ENCODE measurements at places on chromosomes 5 and 9. TPM values are rescaled to one million over a fixed set of nuclear protein-coding genes. Genes with fewer than 3 reads are reported as not detected.
A peak's percentile ranks its signal among the peaks of the same experiment; 100 is the strongest.

- DNase-seq = no peak
Observed at GRCh38 chr5:115097236-115097635, 72.5 kb downstream of the TRIM36 start.

DNA sequence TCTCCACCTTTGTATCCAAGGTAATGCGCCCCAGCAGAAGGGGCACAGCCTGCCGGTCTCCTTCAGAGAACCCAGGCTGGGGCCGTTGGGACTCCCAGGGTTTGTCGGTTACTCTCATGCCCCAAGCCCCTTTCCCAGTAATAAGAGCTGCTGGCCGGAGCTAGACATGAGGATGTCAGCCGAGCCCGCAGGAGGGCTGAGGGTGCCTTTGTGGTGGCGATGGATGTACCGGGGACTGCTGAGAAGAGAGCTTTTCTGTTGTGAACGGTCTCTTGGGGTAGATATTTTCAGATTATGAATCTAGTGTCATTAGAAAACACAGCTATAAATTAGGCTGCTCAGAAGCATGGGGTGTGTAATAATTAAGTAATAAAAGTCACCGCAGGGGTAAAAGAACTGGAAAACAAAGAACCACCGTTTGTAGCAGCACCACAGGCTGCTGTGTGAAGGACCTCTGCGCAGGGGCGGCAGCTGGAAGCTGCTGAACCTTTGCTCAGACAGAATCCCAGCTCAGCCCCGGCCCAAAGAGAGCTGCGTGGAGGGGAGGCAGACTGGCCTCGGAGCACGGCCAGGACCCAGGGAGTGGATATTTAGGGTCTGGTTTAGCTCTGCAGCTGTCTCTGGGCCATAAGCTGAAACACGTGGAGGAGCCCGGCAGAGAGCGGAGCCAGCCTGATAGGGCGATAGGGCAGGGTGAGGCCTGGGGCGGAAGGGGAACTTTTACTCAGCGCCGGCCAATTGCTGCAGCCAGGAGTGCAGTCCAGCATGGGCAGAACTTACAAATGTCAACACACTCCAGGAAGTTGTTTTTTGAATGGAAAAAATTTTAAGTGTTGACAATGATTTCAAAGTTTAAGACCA lies 50.5 kb upstream of the BARHL1 start:
- no peak for DNase-seq

DNA sequence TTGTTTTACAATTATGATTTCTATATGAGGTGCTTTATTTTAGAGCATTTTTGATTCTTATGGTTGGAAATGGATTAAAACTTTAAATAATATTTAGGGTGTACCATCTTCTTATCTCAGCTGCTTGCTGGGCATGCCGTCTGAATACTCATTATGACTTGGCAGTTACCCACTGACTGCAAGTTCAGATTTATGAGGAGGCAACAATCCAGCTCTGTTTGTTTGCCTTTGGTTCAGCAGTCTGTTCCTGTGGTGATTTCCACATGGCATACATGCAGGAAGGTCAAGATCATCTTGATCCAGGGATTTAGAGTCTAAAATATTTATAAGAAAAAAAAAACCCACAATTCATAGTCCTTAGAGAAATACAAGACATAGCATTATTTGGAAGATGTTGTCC lies 1254.5 kb upstream of the NUDT12 start:
- DNase-seq = no peak

The GPRIN1 gene
- not detected for polyA plus RNA-seq

- peak; percentile 26 for DNase-seq
Observed at GRCh38 chr5:135319928-135320606, 79.0 kb downstream of the MACROH2A1 start.

DNA sequence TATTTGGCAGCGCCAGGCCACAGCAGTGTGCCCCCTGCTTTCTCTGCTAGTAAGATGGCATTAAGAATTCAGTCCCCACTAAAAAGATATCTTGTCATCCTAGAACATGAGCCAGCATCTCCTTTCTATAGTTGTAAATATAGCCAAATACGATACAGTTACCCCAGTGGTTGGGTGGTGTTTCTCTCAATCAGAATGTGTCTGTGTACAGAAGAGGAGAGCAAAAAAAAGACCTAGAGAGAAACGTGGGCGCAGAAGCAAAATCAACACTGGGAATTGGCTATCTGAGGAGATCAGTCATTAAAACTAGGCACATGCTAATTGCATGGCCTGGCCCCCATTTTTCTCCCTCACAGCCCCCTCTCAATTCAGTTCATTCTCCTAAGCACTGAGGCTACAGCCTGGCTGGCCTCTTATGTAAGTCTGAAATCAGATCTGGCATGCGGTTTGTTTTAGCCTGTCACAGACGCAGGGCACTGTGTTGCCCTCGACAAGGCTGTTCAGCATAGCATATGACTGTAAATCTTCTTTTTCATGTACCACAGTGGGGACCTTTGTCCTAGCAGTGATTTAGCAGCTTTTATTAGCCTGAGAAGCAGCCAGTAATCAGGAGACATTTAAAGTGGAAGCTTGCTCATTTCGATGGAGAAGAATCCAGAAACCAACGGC lies 57.8 kb downstream of the RORB start:
- DNase-seq = no peak

The GOLM1 gene
- polyA plus RNA-seq = 7.9 TPM

The PCDHGA1 gene
- not detected for polyA plus RNA-seq

The KIF24 gene
- polyA plus RNA-seq = 0.13 TPM

DNA sequence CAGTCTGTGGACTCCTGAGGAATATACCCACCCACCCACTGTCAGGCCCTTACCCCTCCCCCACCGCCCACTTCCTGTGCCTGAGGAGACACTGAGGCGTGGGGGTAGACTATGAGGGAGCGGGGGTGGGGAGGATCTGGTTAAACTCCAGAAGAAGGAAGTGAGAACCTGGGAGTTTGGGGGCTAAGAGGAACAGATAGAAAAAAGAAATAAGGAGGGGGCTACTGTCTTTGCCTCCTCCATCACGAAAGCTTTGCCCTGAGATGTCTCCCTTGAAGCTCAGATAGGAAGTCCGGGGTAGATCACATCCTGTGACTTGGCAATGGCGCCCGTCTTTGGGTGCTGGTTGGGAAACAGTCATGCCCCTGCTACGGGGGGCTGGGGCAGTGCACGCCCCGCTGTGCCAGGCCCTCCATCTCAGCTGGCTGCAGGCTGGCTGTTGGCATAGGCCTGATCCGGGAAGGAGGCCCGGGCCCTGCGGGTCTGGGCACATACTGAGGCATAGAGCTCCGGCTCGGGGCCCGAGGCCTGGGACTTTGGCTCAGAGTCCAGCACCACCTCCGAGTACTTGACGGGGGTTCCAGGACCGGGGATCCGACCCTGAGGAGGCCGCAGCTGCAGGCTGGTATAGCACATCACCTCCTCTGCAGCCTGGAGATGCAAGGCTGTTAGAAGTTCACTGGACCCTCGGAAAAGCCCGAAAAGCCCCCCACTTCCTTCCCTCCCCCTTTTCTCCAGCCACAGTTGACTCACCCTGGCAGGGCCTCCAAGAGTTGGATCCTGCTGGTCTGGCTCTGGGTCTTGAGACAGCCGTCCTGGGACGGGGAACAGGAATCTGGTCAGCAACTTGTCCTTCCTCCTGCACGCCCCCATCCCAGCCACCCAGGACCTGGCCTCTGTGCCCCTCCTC lies 1.0 kb downstream of the SIT1 start:
- no peak for DNase-seq
